Epithelial cell of esophagus (primary cell): ENCODE measurements at places on chromosomes 1 and 21.

- DNase-seq: no peak
Measured at GRCh38 chr1:59805554-59805953, 9.2 kb upstream of the HOOK1 start.

GRCh38 chr1:200951016-200951415 is 56.3 kb downstream of the INAVA start:
- peak; percentile 14 for DNase-seq

DNA sequence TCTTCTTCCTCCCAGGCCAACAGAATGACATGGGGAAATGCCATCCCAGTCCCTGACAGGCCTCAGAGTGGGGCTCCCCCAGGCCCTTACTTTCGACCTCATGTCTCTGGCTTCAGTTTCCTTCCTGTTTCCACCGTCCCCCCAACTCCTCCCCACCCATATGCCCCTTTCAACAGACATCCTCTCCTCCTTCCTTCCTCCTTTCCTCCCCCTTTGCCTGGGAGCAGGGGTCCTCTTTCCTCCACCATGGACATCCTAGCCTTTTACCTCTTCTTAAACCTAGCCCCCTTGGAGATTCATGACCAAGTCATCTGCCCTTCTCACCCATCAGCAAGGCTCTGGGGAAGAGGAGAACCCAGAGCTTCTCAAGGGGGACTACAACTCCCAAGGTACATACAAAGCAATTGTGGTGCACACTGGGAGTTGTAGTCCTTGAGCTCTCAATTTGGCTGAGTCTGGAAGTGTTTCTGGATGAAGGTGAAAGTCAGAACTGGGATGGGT is 4.0 kb downstream of the ZBTB7B start:
- DNase-seq: no peak

GRCh38 chr1:106978477-106979322 is 77.8 kb upstream of the PRMT6 start:
- peak; percentile 57 for DNase-seq

GRCh38 chr1:2546515-2547209 is 9.5 kb upstream of the TNFRSF14 start:
- DNase-seq: peak; percentile 85

- no peak for DNase-seq
Measured at GRCh38 chr1:116185161-116185701, 74.0 kb downstream of the MAB21L3 start.

- DNase-seq: peak; percentile 49
Measured at GRCh38 chr1:226098870-226099835, 36.6 kb downstream of the H3-3A start.

DNA sequence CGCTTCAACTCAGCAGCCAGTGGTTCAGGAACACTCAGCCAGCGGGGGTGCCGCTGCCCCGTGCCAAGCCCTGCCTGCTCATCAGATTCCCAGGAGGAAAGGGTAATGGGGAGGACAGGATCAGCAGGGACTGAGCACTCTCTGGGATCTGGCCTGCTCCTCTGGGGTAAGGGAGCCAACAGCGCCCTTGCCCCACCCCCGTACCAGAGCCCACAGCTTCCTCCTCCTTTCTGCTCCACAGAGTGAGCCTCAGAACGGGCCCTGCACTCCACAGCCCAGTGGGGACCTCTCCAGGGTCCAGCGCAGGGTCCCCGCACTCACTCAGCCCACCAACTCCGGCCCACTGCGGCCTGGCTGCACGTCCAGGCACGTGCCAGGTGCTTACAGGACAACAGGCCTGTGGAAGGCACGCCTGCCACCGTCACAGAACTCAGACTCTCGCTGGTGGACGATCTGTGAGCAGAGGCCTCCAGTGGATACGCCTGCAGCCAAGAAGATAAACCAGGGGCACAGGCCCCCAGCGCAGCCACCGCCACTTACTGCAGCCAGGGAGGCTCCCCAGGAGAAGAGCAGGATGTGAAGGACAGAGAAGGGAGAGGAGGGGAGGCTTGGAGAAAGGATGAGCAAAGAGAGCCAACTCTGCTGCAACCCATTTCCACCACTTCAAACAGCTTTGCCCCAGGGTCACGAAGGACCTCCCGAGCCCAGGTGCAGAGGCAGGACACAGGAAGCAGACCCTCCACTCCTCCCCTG is 2.1 kb downstream of the MEGF6 start:
- DNase-seq: no peak

DNA sequence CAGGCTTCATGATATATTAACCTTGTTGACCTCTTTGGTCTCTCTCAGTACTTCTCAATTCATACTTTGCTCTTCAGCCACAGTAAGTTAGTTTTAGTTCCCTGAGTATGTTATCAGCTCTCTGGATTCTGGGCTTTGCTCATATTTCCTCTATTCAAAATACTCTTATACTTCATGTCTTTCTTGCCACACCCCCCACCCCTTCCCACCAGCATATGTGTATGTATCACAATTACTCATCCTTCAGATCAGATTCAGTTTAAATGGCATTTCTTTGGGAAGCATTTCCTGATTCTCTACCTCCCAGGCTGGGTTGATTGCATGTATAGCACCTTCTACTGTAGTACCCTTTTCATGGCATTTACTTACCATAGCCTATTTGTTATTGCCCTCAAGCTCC is 28.3 kb downstream of the SLC30A7 start:
- peak; percentile 51 for DNase-seq

GRCh38 chr1:166910396-166910994 is 34.4 kb upstream of the TADA1 start:
- peak; percentile 98 for DNase-seq

- DNase-seq: peak; percentile 6
Measured at GRCh38 chr1:169052727-169053126, 53.8 kb upstream of the ATP1B1 start.

- DNase-seq: no peak
Measured at GRCh38 chr21:41316200-41317062, at the start of gene FAM3B. FAM3B (plus strand) TSS chr21:41316801; CDS start chr21:41316880, 79 bp downstream.

- DNase-seq: no peak
Measured at GRCh38 chr1:229138058-229138457, 132.9 kb upstream of the RAB4A start.

DNA sequence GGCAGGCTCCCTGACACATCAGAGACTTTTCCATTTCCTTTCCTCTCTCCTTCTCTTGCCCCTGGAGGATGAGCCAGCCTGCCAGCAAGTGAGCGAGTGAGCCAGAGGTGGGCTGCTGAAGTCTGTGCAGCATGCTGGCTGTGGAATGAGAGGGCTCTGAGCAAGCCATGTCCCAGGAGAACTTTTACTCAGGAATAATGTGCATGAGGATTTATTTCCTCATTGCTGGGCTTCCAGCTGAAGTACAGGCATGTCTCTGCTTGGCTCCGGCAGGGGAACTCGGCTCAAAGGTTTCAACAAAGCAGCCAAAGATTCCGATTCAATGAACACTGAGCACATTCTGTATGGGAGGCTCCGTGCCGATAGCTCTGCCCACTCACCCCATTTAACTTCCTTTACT is 43.7 kb downstream of the UBIAD1 start:
- DNase-seq: peak; percentile 97

DNA sequence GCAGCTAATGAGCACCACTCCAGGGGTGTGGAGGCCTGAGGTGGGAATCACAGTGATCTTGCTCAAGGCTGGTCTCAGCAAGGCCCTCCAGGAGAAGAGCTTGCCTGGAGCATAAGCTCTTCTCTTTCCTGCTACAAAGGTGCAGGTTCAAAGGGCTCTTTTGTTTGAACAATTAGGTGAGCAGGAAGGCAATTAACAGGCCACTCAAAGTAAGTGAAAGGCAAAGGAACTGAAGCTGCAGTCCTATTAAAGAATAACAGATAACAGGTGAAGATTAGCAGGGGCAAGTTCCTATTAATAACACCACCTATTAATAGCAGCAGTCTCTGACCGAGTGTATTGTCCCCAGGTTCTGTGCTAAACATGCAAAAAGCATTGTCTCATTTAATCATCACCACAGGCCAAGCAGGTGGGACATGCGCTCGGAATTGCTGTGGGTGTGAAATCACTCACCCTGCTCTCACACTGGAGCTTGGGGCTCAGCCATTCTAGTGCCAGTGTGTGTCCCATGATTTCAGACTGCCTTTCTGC is 113.8 kb downstream of the RHOU start:
- no peak for DNase-seq

- peak; percentile 53 for DNase-seq
Measured at GRCh38 chr1:109877317-109877771, 33.3 kb upstream of the CSF1 start.

- DNase-seq: no peak
Measured at GRCh38 chr1:159207774-159208173, 3.1 kb downstream of the ACKR1 start.

DNA sequence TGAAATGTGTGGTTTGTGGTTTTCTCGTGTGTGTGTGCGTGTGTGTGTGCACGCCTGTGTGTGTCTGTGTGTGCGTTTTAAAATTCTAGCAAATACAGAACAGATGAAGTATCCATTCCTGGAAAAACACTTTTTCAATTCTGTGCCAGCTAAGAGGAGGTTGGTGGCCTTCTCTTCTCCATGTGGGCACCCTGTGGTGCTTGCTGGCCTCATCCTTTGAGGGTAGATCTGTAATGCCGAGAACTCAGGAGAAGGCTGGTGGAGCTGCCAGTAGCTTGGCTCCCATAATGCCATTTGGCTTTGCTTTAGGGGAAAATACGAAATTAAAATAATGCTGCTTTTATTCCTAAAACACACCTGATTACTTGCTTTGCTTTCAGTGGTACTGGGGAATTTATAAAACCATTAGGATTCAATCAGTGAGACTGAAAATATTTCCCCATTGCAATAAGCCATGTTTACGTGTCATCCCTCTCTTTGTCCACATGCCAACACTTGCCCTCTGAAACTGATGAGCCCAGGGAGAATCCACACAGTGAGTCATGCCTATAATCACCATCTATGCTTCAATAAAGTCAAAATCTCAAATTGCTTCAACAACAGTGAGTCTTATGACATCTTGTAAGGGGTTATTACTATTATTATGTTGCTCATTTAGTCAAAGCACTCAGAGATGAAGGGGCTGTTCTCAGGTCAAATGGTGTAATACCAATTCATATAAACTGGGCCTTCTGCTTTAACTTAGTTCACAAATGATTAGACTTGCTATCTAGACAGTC is 39.2 kb downstream of the ABCA4 start:
- DNase-seq: peak; percentile 98
